SJSA1 (cell line): ENCODE measurements at places on chromosomes 1 and 21. TPM values are rescaled to one million over a fixed set of nuclear protein-coding genes. Genes with fewer than 3 reads are reported as not detected.
A peak's percentile ranks its signal among the peaks of the same experiment; 100 is the strongest.

The OR2T2 gene
- not detected in 2 replicates for total RNA-seq

The NCDN gene
- total RNA-seq: 17.4 and 20.4 TPM in 2 replicates

The PEAR1 gene
- total RNA-seq: 0.53 and 1.0 TPM in 2 replicates

The KPRP gene
- total RNA-seq: not detected in 2 replicates

The RAD54L gene
- 10.3 and 10.4 TPM in 2 replicates for total RNA-seq

The MCOLN3 gene
- 0.16 TPM in 1 of 2 replicates, not detected in the other for total RNA-seq

The SPRTN gene
- 27.4 and 30.4 TPM in 2 replicates for total RNA-seq

GRCh38 chr1:27872802-27873551, 633 bp downstream of the THEMIS2 start:
- H3K27me3 ChIP-seq: no peaks in the 10 kb centered on the region
- H3K27ac ChIP-seq: no peak overlapping the region
- no peak for DNase-seq
- H3K4me1 ChIP-seq: peaks cover 13% of the 10 kb centered on the region

GRCh38 chr1:19936061-19936750, 12.8 kb upstream of the PLA2G2E start:
- H3K4me1 ChIP-seq: no peaks in the 10 kb centered on the region
- no peaks in the 10 kb centered on the region for H3K27me3 ChIP-seq
- no peak overlapping the region for H3K27ac ChIP-seq
- no peak for DNase-seq

GRCh38 chr1:92485381-92486250, 1.1 kb downstream of the GFI1 start:
- no peak overlapping the region for H3K27ac ChIP-seq
- peaks cover 13% of the 10 kb centered on the region for H3K4me1 ChIP-seq
- DNase-seq: peak; percentile 12
- H3K36me3 ChIP-seq: no peaks in the 10 kb centered on the region
- H3K4me3 ChIP-seq: peak overlapping the region; percentile 19

DNA sequence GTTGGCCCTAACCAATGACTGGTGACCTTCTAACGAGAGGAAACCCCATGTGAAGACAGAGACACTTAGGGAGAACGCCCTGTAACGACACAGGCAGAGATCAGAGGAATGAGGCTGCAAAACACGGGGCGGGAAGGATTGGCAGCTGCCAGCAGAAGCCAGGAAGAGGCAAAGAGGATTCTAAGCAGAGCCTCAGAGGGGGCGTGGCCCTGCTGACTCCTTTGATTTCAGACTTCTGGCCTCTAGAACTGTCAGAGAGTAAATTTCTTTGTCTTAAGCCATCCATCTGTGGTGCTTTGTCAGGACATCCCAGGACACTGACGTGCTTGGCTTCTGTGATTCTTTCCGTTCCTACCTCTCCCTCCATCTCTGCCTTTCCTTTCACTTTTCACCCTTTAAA, 79.3 kb downstream of the SH3BGR start:
- H3K4me1 ChIP-seq: no peaks in the 10 kb centered on the region
- H3K27me3 ChIP-seq: no peaks in the 10 kb centered on the region
- no peaks in the 10 kb centered on the region for H3K36me3 ChIP-seq
- no peak overlapping the region for H3K27ac ChIP-seq
- no peak for DNase-seq

GRCh38 chr1:147124266-147124665, 48.0 kb downstream of the PRKAB2 start:
- no peak for DNase-seq
- no peak overlapping the region for H3K4me3 ChIP-seq
- no peaks in the 10 kb centered on the region for H3K4me1 ChIP-seq

GRCh38 chr1:8394456-8395321, 76.8 kb downstream of the SLC45A1 start:
- H3K36me3 ChIP-seq: peaks cover 26% of the 10 kb centered on the region
- H3K27ac ChIP-seq: peak overlapping the region; percentile 84
- H3K4me3 ChIP-seq: no peak overlapping the region
- H3K27me3 ChIP-seq: no peaks in the 10 kb centered on the region
- H3K4me1 ChIP-seq: peaks cover 49% of the 10 kb centered on the region

DNA sequence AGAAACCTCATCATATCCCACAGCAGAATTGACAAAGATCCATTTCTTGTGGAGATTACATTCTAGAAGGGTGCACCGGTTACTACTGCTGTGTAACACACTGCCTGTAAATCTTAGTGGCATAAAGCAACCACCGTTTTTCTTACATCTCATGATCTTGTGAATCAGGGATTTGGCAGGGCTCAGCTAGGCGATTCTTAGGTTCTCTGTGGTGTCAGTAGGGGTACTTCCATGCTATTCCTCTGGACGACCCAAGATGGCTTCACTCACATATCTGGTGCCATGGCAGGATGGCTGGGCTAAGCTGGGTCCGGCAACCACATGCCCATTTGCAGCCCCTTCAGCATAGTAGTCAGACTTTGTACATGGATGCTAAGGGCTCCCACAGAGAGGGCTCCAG, 179.8 kb upstream of the TMEM51 start:
- H3K36me3 ChIP-seq: peaks cover 3% of the 10 kb centered on the region; the same call in 1 of the 2 replicates
- H3K4me3 ChIP-seq: no peak overlapping the region
- H3K27me3 ChIP-seq: no peaks in the 10 kb centered on the region
- no peak for DNase-seq
